KG1 (cell line): ENCODE measurements at places on chromosomes 5 and 9.

- no peak for DNase-seq
These were observed 987 bp upstream of the FOXI1 start for GRCh38 chr5:170104710-170105109.

- DNase-seq = no peak
These were observed 16.1 kb upstream of the NEUROG1 start for GRCh38 chr5:135551593-135552447.

DNA sequence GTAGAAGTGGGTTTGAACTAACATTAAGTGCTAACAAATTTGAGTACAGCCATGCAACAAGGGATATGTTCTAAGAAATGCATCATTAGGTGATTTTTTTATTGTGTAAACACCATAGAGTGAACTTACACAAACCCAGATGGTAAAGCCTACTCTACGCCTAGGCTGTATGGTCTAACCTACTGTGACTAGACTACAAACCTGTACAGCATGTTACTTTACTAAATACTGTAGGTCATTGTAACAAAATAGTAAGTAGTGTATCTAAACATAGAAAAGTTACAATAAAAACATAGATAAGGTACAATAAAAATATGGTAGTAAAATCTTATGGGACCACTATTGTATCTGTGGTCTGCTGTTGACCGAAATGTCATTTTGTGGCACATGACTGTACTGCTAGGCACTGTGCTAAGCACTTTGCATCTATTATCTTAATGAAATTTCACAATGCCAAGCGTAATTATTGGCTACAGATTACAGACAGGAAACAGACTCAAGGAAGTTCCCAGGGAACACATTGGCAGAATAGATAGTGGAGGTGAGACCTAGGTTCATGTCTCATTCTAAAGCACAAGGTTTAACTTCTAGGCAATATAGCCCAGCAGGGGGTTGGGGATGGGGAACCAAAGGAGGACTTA, 62.7 kb downstream of the ATP10B start:
- no peak for DNase-seq

- DNase-seq = no peak
These were observed 32.9 kb downstream of the RALGPS1 start for GRCh38 chr9:126947529-126947928.

DNA sequence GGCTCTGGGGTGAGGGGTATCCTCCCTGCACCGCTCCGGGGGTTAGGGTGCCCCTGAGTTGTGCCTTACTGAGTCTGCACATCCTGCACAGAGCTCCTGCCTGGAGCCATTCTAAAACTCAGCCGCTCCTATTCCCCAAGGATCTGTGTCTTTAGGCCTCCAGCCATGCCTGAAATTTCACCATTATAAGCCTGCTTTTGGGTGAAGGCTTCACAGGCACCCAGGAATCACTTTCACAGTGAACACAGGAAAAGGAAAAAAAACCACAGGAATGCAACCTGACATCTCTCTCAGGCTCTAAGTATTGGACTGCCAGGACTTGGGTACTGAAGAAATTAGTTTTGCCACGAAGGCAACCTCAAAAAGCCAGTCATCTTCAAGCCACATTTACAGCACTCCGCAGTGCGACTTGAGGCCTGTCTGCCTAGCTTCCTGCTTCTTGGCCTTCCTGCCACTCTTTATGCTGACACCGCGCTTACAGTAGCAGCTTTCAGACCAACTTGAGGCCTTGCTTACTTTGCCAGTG, 30.9 kb downstream of the GALNT10 start:
- DNase-seq = no peak

DNA sequence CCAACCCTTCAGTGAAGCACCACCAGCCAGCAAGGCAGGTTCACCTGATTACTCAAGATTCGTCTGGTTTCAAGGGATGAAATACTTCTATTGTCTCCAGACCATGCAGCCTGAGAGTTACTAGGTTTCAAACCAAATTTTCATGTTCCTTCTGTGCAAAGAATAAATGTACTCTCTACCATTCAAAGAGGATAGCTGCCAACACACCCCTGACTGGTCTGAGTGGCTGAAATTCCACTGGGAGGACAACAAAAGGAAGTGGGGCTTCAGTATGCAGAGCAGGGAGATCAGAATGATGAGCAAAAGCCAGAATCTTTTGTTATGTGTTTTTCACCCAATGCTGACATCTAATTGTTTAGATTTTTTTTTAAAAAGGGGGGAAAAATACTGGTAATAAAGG, 356.3 kb downstream of the BNC2 start:
- DNase-seq = no peak

DNA sequence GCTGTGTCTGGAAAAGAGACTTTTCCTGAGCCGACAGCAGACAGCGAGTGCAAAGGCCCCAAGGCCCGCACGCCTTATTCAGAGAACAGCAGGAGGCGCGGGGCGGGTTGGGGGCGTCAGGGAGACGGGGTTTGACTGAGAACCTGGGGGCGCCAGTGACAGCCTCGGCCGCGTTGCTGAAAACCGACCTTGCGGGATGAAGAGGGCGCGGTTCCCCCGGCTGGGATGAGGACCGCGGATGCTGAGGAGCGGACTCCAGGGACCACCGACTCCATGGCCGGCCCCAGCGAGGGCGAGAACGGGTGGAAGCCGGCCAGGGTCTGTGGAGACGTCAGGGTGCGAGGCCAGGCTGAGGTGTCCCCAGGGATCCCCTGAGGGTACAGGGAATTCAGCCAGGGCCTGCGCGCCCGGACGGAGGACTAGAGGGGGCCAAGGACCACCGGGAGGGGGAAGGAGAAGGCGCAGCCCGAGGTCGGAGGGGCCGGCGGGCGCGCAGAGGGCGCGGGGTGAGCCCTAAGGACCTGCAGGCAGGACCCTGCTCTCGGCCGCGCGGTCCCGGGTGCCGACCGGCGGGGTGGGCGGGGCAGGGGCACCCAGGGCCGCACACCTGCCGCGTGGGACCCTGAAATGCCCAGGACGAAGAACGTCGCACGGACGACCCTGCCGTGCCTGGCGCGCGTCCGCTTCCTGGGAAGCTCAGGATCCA, 837 bp upstream of the AHRR start:
- DNase-seq = no peak

- no peak for DNase-seq
These were observed 1.6 kb upstream of the THBS4 start for GRCh38 chr5:80033513-80033912.

GRCh38 chr5:107889387-107889786, 218.7 kb upstream of the EFNA5 start:
- no peak for DNase-seq

GRCh38 chr5:10627160-10627701, 63.4 kb downstream of the ANKRD33B start:
- DNase-seq = no peak

DNA sequence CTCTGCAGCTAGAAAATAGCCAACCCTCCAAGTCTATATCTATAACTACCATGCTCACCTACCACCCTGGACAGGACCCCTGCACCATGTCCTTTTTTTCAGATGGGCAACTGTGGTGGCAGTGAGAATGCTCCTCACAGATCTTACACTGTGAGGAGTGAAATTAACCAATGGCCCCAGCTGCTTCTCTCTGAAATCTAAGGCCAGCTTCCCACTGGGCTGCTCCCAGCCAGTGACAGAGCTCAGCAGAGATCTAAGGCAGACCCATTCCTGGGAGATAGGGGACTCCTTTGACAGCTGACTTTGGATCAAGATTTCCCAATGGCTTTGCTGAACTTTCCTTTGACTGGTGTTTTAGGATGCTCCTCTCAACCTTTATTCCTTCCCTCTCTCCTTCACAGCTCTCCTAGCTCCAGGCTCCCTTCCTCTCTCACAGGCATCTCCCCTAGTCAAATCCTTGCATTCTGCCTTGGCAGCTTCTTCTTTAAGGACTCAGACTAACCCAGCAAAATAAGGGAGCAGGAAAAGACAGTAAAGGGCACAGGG, 1.6 kb upstream of the ARAP3 start:
- DNase-seq = no peak

- no peak for DNase-seq
These were observed 138.7 kb downstream of the SYK start for GRCh38 chr9:90940280-90940679.

DNA sequence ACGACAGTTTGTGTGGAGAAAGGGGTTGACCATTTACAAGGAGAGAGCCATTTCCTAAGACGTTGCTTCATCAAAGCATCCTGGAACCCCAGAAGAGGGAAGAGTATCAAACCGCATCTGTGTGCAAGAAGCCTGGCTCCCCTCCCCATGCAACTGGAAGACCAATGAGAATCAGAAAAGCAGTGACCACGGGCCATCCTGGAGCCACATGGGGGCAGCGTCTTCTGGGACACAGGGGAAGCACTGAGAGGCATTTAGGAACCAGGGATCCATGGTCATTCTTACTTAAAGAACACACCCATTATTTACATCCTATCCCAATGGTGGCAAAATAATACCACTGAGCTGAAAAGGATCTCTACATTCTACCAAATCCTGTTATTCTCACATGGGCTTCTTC, 29.3 kb downstream of the SEMA5A start:
- no peak for DNase-seq

GRCh38 chr9:83209188-83209731, 146.3 kb upstream of the RASEF start:
- no peak for DNase-seq

GRCh38 chr5:93748875-93749397, 7.5 kb upstream of the POU5F2 start:
- no peak for DNase-seq

- DNase-seq = no peak
These were observed 58.3 kb downstream of the BNC2 start for GRCh38 chr9:16811987-16812685.

DNA sequence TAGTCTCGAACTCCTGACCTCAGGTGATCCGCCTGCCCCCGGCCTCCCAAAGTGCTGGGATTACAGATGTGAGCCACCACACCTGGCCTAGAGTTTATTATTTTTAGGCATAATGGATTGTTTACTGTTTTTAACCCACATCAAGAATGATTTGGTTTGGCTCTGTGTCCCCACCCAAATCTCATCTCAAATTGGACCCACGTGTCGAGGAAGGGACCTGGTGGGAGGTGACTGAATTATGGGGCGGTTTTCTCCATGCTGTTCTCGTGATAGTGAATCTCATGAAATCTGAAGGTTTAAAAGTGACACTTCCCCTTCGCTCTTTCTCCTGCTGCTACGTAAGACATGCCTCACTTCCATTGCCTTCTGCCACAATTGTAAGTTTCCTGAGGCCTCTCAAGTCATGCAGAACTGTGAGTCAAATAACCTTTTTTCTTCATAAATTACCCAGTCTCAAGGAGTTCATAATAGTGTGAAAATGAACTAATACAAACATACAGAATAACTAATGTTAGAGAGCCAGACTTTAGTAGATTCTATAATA, 88.2 kb downstream of the RICTOR start:
- DNase-seq = no peak

DNA sequence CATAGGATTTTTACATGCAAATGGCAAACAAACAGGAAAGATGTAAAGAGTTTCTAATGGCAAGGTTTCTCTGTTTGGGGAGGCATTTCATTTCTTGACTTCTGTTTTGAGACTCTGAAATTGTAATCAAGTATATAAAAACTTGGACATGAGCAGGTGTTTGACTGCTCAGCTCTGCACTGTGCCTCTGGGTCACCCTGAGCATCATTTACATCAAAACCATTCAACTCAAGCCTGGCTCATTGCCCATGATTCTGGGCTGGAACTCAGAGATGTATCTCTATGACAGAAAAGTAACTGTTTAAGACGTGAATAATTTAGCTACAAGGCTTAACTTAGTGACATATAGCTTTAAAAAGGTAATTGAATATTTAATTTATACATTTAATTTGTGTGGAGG, 1402.4 kb upstream of the NUDT12 start:
- DNase-seq = no peak

GRCh38 chr9:72902268-72902667, 50.6 kb downstream of the ALDH1A1 start:
- no peak for DNase-seq
